ENCODE measurements at places on chromosomes 16 and 17. TPM values are rescaled to one million over a fixed set of nuclear protein-coding genes. Genes with fewer than 3 reads are reported as not detected.
A peak's percentile ranks its signal among the peaks of the same experiment; 100 is the strongest.

Gene UMOD
- total RNA-seq, result not detected

- no peak for DNase-seq
Observed at GRCh38 chr17:80964544-80964856, 27.1 kb upstream of the CHMP6 start.

GRCh38 chr16:72985995-72986394, 61.9 kb downstream of the ZFHX3 start:
- no peak for DNase-seq

DNA sequence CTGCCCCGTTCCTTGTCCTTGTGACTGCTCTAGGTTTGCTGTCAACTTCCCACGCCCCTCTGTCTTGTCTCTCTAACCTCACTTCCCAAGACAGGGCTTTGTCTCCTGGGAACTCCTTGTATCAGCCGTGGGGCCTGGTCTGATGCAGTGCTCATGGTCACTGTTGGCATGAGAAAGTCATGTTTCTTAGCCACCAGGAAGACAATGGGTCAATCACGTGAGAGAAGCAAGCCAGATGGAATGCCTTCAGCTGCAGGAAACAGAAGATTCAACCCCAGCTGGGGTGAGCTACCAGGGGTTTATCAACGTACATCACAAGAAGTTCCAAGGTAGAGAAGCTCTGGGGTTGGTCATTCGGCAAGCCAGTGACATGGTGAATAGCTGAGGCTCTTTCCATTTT, 116.6 kb downstream of the IRF8 start:
- peak; percentile 27 for DNase-seq

GRCh38 chr17:61414936-61415251, 15.3 kb downstream of the TBX2 start:
- DNase-seq, result no peak

- DNase-seq, result no peak
Observed at GRCh38 chr17:50908140-50908859, 42.1 kb upstream of the TOB1 start.

DNA sequence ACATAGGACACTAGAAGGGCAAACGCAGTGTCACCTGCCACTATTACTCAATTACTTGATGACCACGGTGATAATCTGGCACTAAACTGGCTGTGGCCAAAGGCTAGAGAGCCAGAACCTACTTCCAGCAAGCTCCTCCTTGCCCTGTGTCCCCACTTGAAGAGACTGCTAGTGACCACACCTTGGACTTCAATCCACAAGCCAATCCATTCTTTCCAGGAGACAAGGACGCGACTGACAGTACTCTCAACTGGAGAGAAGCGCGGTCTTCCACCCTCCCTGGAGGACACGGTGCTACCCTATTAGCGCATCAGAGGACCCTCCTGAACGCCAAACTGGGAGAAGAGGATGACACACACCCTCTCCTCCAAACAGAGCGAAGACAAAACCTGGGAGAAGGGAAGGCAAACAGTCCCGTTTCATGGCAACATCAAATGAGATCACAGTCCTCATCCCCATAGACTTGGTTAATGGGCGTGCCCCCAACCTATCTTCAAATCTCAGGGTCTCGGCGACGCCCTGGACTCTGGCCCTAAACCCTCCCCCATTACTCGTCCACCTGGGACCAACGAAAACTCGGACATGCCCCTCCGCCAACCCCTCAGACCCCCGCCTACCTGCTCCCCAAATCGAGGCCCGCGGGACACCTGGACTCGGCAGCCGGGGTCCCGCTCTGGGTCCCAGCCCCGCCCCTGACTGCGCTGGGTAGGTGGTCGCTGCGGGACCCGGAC, 508 bp downstream of the FLCN start:
- DNase-seq, result no peak

Gene RNFT1
- total RNA-seq, result 16.3 TPM

GRCh38 chr17:6380915-6381438, 53.9 kb downstream of the AIPL1 start:
- DNase-seq, result no peak

- DNase-seq, result no peak
Observed at GRCh38 chr16:57882792-57883191, 80.5 kb upstream of the KIFC3 start.

- no peak for DNase-seq
Observed at GRCh38 chr16:31269541-31269940, 9.8 kb downstream of the ITGAM start.

Gene KAT7
- 66.2 TPM for total RNA-seq

Gene TMC6
- total RNA-seq, result 95.0 TPM

Gene ZFPM1
- 3.9 TPM for total RNA-seq

- peak; percentile 64 for DNase-seq
Observed at GRCh38 chr16:7405166-7405565, 72.5 kb downstream of the RBFOX1 start.

Gene IL32
- total RNA-seq, result 32.6 TPM

DNA sequence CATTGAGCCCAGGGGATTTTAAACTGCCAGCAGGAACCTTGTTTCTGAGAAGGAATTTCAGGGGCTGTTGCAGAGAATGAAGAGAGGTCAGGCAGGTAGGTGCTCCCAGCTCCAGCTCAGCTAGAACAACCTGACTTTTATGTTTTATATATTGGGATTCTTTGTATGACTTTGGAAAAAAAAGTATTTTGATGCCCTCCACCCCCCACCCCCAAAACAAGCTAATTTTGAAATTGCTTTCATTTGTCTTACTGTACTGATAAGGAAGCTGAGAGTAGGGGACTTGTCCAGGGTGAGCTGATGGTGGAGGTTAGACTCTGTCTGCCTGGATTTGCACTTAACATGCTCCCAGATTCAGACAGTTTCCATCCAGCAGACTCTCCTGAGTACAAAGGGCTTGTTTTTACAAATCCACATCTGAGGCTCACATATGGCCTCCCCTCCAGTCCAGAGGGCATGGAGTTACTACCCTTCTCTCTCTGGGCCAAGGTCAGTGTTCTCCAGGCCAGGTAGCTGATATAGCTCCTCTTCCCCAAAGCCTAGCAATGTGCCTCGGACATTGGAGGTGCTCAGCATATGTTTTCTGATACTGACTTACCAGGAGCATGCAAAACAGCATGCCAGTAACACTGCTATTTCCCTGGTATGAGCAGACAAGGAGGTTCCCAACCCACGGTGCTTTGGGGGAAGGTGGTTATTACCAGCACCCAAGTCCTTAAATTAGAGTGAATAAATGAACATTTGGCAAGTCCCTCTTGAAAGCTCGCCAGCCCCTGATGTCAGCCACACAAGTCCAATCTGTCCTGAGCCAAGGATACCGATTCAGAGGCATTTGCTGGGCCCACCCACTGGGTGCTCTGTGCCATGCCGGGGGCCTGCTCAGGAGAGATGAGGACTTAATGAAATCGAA, 11.3 kb downstream of the STX1B start:
- no peak for DNase-seq

DNA sequence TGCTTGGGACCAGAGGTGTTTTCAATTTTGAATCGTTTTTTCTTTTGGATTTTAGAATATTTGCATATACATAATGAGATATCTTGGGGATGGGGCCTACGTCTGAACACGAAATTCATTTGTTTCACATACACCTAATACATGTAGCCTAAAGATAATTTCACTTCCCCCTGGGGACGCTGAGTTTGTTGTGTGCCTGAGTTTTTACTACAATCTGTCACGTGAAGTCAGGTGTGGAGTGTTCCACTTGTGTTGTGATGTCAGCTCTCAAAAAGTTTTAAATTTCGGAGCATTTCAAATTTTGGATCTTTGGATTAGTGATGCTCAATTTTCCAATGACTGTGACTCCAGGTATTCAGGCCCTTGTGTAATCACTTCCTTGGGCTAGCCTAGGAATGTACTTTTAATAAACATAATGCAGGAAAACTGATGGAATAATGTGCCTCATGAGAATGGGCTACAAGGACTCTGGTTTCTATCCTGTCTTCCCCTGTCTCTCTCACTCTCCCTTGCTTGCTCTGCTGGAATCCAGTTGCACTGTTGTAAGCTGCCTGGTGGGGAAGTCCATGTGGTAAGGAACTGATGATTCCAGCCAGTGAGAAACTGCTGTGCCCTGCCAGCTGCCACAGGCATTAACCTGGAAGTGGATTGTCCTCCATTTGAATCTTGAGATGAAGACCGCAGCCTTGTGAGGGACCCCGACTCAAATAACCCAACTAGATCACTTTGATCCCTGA, 403.8 kb downstream of the SHISA9 start:
- no peak for DNase-seq

DNA sequence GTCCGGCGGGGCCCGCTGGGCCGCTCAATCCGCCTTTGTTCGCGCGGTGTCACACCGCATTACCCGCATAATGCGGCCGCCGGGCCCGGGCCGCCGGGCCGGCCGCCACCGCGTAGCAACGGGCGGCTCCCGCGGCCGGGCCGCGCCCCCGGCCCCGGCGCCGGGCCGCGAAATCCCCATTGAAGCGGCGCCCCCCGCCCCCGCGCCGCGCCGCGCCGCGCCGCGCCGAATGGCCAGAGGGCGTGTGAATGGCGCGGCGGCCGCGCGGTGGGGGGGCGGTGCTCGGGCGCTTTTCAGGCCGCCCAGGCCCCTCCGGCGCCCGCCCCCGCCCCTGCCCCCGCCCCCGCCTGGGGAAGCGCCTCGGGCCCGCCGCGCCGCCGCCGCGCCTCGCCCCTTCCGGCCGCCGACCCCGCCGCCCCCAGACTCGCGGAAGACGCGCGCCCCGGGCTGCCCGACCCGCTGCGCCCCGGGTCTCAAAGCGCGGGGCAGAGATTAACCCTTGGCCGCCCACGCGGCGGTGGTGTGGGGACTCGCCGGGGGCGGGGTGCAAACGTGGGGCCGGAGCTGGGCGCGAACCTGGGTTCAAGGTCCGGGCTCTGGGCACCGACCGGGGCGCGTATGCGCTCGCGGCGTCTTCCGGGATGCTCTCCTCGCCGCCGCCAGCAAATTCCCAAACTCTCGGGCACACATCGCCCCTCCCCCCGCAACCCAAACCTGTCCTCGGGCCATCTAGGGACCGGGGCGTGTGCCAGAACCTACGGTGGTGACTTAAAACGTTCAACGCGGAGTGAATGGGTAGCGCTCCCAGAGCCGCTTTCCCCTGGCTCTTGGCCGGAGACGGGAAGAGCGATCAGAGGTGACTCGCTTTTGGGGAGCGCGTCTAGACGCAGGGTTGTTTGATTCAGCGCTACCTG, 46.7 kb downstream of the WNT3 start:
- DNase-seq, result peak; percentile 59

DNA sequence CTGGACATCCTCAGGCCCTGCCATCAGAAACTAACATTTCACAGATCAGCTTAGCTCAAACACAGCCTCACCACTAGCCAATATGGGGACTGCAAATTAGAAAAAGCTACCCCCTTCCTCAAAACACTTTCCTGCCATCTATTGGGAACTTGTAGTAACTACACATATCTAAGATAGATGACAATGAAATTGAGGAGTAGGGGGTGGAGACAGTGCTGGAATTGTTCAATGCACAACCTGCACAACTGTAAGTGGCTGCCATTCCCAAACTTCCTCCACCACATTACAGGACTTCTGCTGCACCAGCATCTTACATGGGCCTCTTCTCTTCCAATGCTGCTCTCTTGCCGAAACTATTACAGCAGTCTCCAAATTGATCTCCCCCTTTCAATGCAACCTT, 21.9 kb downstream of the AIPL1 start:
- no peak for DNase-seq

GRCh38 chr17:61786088-61786487, 77.2 kb downstream of the BRIP1 start:
- DNase-seq, result no peak

GRCh38 chr17:41689497-41690299, 1.0 kb downstream of the EIF1 start:
- DNase-seq, result no peak

- DNase-seq, result no peak
Observed at GRCh38 chr16:56547120-56547948, 17.5 kb upstream of the MT4 start.

All from sciatic nerve (tissue), 2 donors.